DMS79 treated with DMSO at 0.1 percent for 48 hours (cell line): ENCODE measurements at places on chromosomes 4 and X.

GRCh38 chr4:105282489-105282888 is 135.8 kb downstream of the TET2 start:
- DNase-seq, result no peak

DNA sequence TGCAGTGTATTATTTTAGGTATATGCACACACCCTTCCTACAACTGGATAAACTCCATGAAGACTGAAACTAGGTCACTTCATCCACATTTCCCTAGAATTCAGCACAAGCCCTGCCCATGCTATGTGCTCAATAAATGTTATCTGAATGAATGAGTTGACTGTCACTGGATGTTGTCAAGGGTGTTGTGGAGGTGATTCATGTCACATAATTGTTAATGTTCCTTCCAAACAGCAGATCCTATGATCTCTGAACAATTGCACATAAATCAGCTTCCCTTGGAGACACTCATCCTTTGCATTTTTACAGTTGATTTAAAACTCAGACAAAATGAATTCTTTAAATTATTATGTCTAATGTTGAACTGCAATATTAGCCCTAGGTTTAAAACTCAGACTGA is 154.7 kb downstream of the TSPAN5 start:
- no peak for DNase-seq

DNA sequence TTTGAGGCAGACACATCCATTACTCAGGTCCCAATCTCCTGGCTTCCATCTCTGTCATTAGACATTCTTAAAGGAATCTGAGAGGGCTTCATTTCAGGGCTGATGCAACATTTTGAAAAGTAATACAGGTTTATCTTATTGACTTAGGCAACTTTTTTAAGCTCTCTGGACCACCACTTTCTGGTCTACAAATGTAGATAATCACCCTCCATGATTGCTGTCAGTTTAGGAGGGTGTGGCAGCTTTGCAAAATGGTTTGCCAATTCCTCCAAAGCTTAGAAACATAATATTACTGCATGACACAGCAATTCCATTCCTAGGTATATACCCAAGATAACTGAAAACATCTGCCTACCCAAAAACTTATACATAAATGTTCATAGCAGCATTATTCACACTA is 77.6 kb downstream of the ARHGAP6 start:
- no peak for DNase-seq

DNA sequence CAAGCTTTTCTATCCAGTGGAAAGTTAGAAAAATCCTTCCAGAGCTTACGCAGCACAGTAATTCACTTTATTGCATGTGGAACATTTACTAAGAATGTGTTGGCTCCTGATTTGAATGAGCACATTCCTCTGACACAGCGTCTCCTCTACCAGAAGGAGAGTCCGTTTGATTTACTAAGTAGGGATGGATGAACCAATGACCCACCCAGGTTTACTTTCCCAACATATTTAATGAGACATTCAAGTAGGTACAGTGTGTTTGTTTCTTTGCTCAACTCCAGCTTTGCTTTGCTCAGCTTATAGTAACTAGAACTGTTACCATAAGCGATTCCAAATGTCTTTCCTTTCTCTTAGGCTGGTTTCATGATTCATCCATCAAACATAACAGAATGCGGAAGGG is 161.7 kb downstream of the SMARCA1 start:
- no peak for DNase-seq

DNA sequence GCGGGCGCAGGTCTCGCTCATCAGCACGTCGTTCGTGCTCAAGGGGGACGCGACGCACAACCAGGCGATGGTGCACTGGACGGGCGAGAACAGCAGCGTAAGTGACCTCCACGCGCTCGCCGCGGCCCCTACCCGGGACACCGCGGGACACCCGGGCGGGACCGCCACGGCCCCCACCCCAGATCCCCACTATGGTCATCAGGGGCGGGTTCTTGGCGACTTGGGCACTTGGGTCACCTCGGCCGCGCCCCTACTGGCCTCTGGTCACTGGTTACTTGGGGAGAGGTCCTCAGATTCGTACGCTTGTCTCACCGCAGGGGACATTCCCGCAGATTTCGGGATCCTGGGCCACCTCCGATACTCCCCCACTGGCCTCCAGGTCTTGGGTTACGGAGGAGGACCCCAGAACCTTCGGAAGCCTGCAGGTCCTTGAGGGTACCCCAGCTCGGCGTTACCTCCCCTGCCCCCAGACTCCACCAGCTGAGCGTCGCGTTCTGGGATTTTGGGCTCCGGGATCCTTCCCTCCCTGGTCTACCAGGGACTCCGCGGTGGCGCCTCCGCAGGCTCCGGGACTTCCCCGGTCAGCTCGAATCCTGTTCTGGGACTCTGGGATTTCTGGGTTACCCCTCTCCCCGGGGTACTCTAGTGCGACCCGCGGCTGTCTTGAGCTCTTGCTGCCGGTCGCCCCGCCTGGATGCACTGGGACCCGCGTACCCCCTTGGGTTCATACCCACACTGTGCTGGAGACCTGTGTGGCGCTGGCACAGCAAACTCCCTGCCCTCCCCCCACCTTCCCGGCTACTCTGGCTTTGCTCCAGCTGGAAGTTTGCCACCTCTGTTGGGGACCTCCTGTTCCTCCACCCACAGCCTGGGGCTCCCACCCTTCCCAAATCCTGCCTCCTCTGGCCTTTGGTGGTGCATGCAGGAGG is 956 bp downstream of the SORCS2 start:
- peak; percentile 29 for DNase-seq

DNA sequence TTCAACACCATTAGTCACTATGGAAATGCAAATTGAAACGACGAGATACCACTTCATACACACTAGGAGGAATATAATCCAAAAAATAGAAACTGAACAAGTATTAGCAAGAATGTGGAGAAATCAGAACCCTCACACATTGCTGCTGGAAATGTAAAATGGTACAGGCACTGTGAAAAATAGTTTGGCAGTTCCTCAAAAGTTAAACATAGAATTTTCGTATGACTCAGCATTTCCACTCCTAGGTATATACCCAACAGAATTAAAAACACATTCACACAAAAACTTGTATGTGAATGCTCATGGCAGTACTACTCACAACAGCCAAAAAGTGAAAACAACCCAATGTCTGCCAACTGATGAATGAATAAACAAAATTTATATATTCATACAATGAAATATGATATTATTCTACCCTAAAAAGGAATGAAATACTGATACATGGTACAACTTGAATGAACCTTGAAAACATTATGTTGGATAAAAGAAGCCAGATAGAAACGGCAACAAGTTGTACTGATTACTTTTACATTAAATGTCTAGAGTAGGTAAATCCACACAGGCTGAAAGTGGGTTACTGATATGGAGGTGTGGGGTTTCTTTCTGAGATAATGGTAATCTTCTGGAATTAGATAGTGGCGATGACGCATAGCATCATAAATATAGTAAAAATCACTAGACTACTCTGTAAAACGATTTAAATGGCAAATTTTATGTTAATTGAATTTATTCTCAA is 22.3 kb downstream of the TEC start:
- DNase-seq, result no peak

GRCh38 chr4:141815646-141816045 is 179.3 kb downstream of the IL15 start:
- no peak for DNase-seq

DNA sequence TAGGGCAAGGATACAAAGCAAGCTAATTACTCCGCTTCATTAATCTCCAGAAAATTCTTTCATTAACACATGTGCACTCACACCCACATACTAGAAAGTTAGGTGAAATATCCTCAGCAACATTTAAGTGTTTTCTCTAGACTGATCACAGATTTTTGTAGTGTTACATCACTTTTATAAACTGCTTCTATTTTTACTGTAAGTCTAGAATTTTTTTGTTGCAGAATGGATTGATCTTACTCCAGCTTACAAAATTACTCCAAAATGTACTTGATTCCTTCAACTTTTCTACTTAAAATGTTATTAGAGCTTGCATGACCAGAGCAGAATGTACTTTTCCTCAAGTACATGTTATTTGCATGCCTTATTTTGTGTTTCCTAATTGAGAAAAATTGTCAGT is 2325.2 kb downstream of the PCDH7 start:
- no peak for DNase-seq

DNA sequence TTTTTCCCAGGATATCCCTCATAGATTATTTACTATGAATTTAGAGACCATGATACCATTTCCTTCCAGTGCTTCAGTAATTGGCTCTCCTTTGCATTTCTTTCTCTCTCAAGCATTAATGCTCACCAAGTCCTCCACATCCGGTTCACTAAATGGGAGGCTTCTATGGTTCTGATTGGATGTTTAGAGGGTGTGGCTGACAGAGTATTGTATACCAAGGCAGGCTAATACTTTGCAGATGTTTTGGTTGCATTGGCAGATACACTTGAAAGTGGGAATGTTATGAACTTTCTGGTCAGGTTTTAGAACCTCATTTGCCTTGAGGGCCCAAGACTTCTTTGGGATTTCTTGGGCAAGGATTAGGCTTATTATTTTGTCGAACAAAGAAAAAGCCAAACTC is 24.2 kb downstream of the CBLL2 start:
- no peak for DNase-seq

DNA sequence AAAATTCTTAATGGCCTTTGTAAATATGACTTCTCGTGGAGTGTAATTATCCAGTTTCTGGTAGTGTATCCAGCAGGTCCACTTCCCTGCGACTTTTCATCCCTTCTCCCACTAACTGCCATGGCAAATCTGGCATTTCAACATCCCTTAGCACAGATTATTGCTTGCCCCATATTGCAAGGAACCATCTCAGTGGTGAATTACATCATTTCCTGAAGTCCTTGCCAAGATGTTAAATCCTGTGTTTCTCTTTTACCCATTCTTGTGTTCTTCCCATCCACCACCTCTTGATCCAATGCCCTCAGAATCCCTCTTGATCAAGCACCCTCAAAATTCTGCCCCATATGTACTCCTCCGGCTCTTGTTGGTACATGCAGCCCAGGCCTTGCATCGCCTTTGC is 88.1 kb upstream of the ZNF81 start:
- no peak for DNase-seq

- no peak for DNase-seq
These were observed 63.7 kb downstream of the TMEM164 start for GRCh38 chrX:110066488-110067225.

DNA sequence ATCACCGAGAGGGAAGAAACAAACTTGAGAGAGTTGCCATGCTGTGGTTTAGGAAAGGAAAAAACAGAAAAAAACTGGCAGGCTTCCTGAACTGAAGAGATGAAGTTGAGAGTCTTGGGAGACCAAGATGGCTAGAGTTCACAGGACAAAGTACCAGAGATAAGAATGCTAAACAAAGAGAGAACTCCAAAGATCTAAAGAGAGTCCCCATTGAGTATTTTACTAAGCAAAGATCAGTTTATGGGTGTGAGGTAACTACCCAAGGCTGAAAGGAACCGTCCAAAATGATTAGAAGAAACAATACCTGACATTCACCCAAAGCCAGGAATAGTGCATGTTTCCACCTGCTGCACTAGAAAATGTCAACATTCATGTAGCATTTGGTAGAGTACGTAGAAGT is 21.8 kb upstream of the COX7B2 start:
- no peak for DNase-seq
